ENCODE measurements at places on chromosomes 1 and 21. TPM values are rescaled to one million over a fixed set of nuclear protein-coding genes. Genes with fewer than 3 reads are reported as not detected.

C1orf167 gene
- 5.1 TPM for total RNA-seq

ADGRL2 gene
- total RNA-seq = 25.3 TPM

TARS2 gene
- 22.5 TPM for total RNA-seq

IQGAP3 gene
- 2.4 TPM for total RNA-seq

DIP2A gene
- total RNA-seq = 55.5 TPM

CYB561D1 gene
- total RNA-seq = 6.6 TPM

MXRA8 gene
- total RNA-seq = 351 TPM

USP1 gene
- total RNA-seq = 38.3 TPM

ANKRD34A gene
- 1.7 TPM for total RNA-seq

SLC30A1 gene
- 11.7 TPM for total RNA-seq

WDR3 gene
- 10.5 TPM for total RNA-seq

NBPF6 gene
- 1.2 TPM for total RNA-seq

CD1D gene
- 2.6 TPM for total RNA-seq

KRTAP10-5 gene
- total RNA-seq = not detected

FGR gene
- total RNA-seq = 63.9 TPM

OR2T1 gene
- not detected for total RNA-seq

KRTAP13-2 gene
- total RNA-seq = not detected

CBS gene
- 271 TPM for total RNA-seq

ZMYND12 gene
- total RNA-seq = 0.42 TPM

ACP6 gene
- total RNA-seq = 29.4 TPM

FTCD gene
- 2.7 TPM for total RNA-seq

CD53 gene
- total RNA-seq = 45.0 TPM

DISP3 gene
- 0.59 TPM for total RNA-seq

ETS2 gene
- 85.6 TPM for total RNA-seq

CD101 gene
- 0.59 TPM for total RNA-seq

KRTAP12-2 gene
- total RNA-seq = not detected

All from tibial nerve (tissue), 4 donors.